ENCODE measurements at places on chromosomes 4 and X. TPM values are rescaled to one million over a fixed set of nuclear protein-coding genes. Genes with fewer than 3 reads are reported as not detected.

DNAAF6 gene
- not detected for total RNA-seq

TACC3 gene
- 9.5 TPM for total RNA-seq

SSX4B gene
- total RNA-seq: not detected

PLP1 gene
- total RNA-seq: 19.4 TPM

IDUA gene
- 8.8 TPM for total RNA-seq

AGA gene
- 19.3 TPM for total RNA-seq

DNA sequence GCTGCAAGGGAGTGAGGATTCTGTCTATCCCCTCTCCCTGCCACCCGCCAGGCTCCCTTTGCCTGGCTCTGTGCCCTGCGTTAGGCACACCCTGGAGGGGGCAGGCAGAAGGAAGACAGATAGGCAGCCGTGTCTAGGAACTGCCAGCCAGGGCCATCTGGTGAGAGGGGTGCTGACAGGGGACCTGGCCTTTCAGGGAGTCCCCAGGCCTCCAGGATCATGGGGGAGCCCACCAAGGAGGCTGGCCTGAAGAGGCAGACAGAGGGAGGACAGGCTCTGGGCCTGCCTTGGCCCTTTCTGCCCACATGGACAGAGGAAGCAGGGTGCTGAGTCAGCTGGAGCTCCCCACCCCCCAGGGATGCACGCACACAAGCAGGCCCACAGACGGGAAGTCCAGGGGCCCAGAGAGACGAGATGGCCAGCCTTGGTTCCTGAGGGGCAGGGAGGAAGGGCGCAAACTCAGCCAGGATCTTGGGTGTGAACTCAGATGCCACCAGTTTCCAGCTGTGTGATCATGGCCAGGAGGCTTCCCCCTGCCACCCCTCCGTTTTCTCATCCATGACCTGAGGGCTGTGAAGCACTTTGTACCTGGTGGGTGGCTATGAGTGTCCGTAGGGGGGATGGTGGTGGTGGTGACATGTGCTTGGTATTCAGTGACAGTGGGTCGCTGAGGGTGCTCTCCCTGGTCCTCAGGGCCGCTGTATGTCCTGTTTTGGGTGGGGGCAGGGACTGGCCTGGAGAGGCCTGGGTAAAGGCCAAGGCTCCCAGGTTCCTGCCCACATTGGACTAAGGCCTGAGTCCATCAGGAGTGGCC is 1.8 kb downstream of the SH3BP2 start:
- peak; percentile 62 for DNase-seq

DNA sequence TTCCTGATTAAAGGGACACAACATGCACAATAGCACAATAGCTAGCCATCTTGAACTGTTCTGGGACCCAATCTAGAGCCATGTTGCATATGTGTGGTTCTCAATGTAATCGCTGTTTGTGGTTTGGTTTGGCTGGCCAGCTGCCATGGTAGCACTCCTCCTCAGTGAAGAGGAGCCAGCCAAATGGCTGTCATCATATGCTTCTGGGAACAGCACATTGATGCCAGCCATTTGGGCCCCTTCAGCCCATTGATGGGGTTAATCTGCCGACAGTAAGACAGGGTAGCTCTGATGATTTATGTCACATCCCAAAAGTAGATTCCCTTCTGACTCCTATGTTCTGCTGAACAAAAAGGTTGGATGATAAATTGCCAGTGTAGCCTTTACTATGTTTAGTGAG is 48.5 kb downstream of the AWAT2 start:
- DNase-seq: no peak

DNA sequence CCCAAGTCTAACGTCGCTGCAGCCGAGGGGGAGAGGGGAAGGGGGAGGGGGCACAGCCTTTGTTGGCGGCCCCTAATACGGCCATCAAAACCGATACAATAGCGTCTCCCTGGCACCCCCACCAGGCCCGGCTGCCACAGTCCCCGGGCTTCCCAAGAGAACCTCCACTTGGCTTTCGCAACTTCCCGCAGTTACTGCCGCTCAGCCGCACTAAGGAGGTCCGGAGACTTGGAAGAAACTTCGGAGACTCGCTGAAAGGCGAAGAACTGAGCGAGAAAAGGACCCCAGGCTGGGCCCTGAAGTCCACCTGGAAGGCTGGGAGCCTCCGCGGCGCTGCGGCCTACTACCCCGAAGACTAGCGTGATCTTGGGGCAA is 2.8 kb downstream of the NKX6-1 start:
- DNase-seq: no peak

DNA sequence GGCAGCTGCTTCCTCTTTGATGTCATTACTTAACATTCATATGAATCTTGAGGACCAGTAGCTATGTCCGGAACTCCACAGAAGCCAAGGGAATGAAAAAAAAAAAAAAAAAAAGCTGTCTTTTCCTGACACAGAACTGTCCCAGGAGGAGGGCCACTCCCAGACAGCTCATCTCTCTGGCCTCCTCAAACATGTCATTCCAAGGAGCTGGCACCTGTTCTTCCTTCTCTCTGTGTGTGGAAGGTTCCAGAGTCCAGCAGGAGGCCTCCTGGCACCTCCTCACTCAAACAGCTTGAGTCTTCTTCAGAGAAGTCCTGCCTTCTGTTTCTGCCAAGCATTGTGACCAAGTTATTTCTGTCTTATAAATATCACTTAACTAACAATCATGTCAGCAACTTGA is 458.5 kb downstream of the AFF2 start:
- DNase-seq: no peak

GRCh38 chrX:42000836-42001235 is 77.5 kb upstream of the CASK start:
- DNase-seq: no peak

- peak; percentile 96 for DNase-seq
Measured at GRCh38 chr4:184538023-184538599, 63.8 kb upstream of the IRF2 start.

DNA sequence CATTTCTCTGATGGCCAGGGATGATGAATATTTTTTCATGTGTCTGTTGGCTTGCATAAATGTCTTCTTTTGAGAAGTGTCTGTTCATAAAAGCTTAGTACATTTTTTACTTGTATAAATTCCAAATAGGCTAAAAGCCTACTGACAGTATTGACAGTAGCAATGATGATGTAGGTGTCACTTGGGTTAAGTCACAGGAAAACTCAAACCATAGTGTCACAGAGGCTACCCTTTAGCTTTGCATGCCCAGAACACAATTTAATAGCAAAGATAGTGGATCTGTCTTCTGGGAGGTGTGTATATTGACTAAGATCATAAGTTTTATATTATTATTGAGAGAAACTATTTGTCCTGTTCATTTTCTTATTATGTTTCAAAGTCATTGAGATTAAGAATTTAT is 8.1 kb downstream of the RP2 start:
- DNase-seq: no peak

DNA sequence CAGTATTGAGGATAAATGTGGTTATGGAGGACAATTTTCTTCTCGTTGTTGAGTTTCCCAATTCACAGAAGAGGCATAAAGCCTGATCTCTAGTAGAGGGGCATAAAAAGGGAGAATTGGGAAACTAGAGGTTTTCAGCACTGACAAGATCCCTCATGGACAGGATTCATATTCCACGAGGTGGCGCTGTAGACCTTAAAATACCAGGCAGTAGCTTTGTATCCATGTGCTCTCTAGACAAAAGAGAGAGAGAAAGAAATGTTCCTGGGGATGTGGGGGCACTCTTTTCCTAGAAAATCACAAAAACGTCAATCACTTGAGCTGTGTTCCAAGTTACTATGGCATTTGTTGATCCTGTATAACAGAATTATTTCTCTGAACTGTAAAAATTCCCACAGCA is 128.3 kb downstream of the MAGEE1 start:
- no peak for DNase-seq

DNA sequence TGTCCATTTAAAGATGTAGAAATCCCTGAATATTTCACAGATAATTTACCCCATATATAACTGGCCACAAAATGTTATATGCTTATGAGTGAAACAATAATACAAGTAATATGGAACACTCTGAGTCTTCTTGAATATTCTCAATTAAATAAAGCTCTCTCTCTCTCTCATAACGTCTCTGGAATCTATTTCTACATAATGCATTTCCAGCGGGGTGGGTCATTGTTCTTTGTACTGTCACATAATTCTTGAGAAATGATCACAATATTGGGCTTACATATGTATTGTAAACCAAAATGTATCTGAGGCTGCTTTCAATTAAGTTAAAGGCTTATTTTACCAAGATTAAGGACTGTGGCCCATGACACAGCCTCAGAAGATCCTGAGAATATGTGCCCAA is 596.3 kb downstream of the FAT4 start:
- no peak for DNase-seq

- DNase-seq: no peak
Measured at GRCh38 chr4:1375761-1376322, 28.8 kb downstream of the UVSSA start.

DNA sequence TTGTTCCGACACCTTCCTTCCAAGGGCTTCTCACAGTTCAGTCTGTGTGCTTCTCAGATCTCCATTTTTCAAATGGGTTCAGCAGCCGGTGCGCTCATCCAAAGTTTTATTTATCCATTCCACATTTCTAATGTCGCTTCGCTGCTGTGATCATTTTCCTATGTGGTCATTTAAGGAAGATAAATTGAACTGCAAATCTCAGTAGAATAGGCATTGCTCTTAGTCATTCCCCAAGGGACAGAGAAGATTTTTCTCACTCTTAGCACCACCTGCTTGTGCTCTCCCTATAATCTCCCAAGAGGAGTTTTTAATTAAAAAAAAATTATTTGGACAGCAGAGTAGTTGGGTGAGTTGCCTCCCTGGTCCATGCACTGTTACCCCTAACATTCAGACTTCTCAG is 278.9 kb upstream of the GATB start:
- no peak for DNase-seq

GRCh38 chrX:147626605-147627004 is 285.1 kb upstream of the FMR1 start:
- DNase-seq: no peak

DNA sequence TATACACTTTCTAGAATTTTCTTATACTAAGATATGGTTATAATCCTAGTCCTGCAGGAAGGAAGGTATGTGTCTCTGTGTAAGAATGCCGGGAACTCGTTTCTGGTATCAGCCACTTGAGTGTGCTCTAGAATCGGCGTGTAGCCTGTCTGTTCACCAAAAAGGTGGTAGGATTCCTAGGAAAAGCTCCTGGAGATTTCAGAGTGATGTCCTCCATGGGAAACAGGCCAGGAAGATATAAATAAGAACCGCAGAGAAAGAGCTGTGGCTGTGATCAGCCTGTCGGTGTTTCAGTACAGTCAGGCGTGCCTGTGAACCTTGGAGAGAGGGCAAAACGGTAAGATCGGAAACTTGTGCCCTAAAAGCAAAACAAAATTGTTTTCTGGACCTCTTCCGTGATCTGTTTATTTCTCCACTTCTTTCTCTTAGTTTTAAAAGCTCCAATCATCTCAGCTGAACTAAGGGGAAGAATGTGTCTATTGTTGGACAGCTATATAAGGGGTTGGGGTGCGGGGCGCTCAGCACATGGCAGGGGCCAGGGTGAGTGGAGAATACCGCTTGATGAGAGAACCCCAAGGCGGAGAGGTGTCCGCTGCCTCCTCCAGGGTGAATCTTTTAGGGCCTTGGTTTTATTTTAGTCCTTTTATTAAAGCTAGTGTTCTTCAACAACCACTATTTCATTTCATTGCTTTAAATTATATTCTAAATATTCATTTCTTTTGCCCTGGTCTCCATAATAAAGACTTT is 303.8 kb upstream of the TENM3 start:
- no peak for DNase-seq

- no peak for DNase-seq
Measured at GRCh38 chr4:12403175-12403574, 974.5 kb upstream of the HS3ST1 start.

DNA sequence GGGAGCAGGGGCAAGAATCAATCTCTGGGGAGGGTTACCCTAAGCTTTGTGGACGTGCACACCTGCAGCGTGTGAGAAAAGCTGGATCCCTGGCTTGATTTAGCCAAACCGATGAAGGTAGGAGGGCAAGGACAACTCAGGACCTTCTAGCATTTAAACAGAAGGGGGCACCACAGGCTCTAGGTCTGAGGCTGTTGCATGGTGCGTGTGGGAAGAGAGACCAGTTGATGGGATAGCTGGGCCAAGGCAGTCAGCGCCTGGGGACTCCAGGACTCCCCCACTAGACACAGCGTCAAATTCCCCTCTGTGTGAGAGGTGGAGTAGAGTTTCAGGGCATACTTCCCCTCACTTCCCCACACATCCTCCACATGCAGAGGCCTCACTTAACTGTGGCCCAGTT is 4.3 kb downstream of the GABRQ start:
- no peak for DNase-seq

GRCh38 chrX:149003863-149004660 is 501.0 kb downstream of the IDS start:
- DNase-seq: no peak

DNA sequence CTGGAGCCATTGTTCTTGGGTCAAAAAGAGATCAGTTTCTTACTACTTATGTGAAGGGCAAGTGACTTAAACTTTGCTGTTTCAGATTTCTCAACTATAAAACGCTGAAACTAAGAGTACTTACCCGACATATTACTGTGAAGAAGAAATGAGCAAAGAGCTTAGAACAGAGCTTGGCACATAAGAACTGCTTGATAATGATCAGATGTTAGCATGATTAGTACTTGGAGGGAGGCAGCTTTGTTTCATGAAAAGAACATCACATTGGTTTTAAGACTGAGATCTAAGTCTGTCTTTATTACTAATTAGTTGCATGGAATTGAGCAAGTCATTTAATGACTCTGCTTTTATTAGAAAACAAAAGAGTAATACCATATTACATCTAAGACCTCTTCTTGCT is 169.1 kb downstream of the ARHGAP24 start:
- no peak for DNase-seq

DNA sequence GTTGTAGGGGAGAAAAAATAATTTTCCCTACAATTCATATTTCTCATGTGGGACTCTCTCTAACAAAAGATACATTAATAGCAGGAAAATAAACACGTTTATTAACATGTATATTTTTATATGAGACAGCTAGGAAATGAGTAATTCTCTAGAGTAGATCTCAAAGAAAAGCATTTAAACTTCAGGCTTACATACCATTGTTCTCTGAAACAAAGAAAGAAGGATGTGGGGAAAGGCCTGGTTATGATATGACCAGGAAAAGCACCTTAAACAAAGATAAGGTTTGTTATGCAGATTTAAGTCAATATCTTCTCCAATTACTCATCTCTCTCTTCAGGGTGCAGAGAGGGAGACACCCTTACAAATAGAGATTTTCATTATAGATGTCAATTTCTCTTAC is 131.3 kb downstream of the SLC7A11 start:
- no peak for DNase-seq
